Kidney glomerular epithelial cell (primary cell): ENCODE measurements at places on chromosomes 5 and 9.

- no peak for DNase-seq
These were observed 322.2 kb downstream of the NDUFS4 start for GRCh38 chr5:53882676-53883031.

- DNase-seq = no peak
These were observed 9.0 kb upstream of the PAPPA start for GRCh38 chr9:116144555-116144954.

DNA sequence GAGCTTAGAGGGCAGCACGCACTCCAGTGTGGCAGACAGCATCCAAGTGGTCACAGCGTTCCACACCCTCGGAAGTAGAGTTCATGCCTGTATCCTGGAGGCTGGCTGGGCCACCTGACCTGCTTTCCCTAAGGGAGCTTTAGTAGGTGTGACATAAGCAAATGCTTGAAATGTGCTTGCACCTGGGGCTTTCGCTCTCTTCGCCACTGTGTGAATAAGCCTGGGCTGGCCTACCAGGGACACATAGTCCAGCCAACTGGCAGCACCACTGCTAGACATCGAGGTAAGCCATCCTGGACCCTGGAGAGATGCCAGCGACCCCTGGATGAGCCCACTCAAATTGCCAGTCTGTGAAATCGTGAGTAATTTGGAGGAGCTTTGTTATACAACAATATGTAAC is 24.9 kb upstream of the IRX4 start:
- DNase-seq = no peak

DNA sequence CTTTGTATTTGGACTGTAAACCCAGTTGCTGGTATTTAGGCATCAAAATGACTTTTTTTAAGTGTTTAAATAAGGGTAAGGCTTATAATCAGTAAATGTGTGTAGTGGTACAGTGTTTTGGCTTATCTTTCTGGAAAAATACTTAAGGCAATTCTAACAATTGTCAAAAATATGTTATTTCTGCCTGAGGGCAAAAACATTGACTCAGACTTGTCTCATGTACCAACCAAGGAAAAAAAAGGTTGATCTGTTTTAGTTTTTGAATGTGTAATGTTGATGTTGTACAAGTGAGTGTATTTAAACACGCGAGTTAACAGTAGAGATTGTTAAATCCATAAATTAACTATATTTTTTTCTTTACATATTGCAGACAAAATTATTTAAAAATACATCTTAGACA is 277.8 kb upstream of the TYRP1 start:
- DNase-seq = no peak

DNA sequence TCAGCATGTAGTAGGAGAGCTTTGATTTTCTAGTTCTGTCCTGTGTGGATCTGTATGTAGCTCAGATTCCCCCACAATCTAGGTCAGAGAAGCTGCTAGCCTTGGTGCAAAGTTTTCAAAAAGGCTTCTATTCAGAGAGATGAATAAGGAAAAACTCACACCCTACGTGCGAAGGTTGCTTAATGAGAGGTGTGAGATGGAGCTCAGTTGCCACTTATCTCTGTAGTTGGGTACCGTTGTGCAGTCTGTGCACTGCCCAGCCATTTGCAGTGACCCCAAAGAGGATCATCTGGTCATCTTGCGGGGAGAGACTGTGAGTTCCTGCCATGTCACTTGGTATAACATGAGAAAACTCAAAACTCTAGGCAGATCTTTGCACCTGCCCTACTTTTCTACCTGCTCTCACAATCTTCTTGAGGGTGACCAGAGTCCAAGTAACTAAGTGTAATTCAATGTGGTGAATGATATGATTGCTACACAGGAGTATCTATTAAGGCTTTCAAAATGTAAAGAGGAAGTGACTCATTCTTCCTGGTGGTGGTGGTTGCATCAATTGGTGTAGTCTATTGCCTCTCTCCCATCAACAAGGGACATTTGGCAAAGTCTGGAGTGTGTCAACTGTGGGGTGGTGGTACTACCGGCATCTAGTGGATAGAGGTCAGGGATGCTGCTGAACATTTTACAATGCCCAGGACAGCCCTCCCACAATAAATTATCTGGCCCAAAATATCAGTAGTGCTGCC is 65.2 kb downstream of the TMC1 start:
- no peak for DNase-seq

- no peak for DNase-seq
These were observed 10.8 kb upstream of the ARSI start for GRCh38 chr5:150313501-150313900.

GRCh38 chr5:148910686-148911361 is 84.4 kb downstream of the ADRB2 start:
- DNase-seq = peak; percentile 76

DNA sequence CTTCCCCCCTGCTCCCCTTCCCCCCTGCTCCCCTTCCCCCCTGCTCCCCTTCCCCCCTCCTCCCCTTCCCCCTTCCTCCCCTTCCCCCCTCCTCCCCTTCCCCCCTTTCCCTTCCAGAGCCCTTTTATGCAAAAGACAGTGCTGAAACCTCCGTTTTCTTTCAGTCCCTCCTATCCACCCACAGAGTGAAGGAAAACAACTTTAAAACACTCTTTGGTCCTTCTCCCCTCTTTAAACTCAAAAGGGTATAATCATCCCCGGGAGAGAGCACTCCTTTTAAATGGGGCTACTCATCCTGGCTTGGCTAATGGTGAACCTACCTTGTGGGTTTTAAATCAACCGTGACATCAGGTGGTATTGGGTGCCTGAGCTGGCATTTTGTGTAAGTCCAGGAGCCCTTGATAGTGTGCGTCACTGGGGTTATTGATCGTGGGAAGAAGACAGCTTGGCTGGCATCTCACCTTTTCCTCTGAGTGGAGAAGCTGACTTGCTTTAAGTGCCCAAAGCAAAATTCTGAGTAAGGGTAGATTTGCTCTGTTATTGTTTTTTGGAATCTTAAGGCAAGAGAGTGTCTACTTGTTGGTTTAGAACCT is 2.7 kb downstream of the LARP1 start:
- DNase-seq = peak; percentile 27
